ENCODE measurements at places on chromosomes 6 and 20.

DNA sequence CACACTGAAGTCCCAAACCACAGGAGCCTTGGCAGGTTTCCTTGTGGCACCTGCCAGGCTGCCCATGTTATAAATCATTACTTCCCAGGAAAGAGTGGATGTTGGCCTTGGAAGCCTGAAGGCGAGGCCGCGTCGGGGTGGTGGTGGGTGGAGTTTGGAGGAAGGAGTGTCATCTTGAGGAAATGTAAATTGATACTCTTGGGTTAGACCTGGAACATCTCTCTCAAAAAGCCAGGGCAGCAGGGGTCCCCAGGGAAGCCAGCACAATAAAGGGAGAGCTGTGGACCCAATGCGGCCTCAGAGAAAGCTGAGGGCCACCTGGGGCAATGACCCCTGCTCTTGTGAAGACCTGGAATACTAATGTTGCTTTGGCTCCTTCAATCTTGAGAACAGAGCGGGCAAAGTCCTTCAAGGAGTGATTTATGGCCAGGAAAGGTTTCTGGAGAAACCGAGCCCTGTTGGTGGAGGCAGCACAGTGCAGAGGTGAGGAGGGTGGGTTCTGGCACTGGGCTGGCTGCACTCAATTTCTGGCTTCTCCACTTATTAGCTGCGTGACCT lies 26.3 kb upstream of the TRAF3IP2 start:
- DNase-seq, result no peak

DNA sequence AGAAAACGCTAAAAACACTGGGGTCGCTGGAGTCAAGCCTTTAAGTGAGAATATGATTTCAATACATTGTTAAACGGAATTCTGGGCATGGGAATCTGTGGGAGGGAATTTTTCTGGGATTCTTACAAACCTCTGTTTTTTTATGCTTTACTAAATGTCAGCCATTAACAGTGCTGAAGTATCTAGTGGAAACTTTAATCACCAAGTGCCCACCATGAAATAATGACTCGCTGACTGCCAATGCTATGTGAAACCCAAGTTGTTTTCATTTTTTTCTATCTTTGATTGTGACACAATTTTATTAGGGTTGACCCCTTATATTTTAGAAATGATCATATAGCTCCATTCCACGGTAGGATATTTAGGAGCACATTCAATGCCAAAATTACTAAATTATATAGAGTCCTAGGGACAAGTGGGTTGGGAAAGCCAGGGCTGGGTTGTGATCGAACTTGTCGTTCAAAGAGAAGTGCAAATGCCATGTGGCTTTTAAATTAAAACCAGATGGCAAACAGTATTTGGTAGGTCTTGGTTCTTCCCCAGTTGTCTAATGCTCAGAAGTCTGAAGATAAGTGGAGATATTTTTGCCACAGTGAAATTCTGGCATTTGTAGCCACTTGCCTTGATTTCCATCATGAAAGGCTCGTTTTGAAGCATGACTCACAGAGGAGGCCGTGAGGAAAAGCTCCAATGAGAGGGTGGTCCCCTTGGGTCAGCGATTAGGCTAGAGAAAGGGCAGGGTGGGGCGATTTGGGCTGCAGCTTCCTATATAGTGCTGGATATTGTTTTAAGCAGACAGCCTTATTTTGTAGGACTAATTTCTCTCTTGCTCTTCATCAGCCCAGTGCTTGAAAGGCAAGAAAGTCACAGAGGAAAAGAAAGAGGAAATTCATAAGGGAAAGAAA lies 254.4 kb upstream of the JAG1 start:
- no peak for DNase-seq

- DNase-seq, result no peak
Measured at GRCh38 chr6:24195836-24196597, 70.0 kb downstream of the NRSN1 start.

GRCh38 chr6:118511930-118512715 lies 36.0 kb upstream of the PLN start:
- no peak for DNase-seq

DNA sequence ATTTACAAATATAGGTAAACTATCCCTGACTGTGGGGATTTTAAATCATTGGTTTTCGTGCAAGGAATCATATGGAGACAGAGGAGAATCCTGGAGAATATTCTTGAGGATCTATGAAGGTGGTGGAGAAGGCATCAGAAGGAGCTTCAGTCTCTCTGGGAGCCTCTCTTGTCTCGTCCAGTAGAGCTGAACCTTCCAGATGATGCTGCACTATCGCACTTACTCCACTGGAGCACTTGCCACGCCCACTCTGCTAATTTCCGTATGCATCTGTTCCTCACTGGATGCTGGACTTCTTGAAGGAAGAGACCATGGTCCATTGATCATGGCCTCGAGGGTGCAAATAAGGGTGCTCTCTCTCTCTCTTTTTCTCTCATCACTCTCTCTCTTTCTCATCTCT lies 36.8 kb downstream of the C6orf118 start:
- DNase-seq, result no peak

GRCh38 chr6:138800377-138801150 lies 4.7 kb downstream of the ECT2L start:
- DNase-seq, result no peak

- no peak for DNase-seq
Measured at GRCh38 chr6:67792996-67793395, 842.1 kb upstream of the ADGRB3 start.

GRCh38 chr6:40541556-40542174 lies 45.5 kb downstream of the LRFN2 start:
- DNase-seq, result no peak

DNA sequence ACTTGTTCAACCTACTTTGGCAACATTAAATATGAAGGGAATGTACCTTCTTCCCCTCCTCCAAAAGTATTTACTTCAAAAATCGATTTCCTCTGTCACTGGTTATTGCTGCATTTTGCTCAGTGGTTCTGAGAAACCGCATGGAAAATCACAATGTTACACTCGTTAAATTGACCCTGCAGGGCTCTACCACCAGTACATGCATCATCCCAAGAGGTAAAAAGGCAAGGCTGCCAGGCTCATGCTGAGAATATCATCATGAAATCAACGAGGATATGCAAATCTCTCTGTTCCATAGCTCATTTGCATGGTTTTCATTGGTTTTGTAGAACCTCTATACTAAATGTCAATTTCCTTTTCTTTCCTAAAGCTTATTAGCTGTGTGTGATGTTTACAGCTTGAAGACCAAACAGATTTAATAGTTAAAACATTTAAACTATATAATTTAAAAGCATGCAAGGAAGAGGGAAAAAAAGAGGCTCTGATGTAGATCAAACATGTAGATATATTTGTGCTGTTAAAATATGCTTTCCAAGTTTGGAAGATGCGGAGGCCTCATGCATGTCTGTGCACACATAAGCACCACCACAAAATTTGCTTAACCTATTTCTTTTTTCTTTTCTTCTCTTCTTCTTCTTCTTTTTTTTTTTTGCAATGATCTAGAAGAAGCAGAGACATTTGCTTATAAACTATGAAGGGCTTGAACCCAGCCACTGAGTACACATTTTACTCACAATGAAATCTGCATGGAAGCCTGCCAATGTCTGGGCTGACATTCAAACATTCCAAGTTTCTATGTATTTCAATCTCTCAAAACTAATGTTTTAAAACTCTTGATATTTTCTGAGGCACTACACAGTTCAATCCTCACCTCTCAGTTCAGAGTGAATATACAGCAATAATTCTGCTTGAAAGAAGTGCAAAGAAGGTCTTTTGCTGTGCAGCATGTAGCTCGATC lies 194.0 kb downstream of the GMPR start:
- DNase-seq, result no peak
